Natural killer cell treated with Interleukin-12 subunit alpha and Interleukin-12 subunit beta and Interleukin-15 and Interleukin-18, amount 100 ng/mL, for 72 hours (primary cell): ENCODE measurements at places on chromosomes 1 and 21. TPM values are rescaled to one million over a fixed set of nuclear protein-coding genes. Genes with fewer than 3 reads are reported as not detected.

DNA sequence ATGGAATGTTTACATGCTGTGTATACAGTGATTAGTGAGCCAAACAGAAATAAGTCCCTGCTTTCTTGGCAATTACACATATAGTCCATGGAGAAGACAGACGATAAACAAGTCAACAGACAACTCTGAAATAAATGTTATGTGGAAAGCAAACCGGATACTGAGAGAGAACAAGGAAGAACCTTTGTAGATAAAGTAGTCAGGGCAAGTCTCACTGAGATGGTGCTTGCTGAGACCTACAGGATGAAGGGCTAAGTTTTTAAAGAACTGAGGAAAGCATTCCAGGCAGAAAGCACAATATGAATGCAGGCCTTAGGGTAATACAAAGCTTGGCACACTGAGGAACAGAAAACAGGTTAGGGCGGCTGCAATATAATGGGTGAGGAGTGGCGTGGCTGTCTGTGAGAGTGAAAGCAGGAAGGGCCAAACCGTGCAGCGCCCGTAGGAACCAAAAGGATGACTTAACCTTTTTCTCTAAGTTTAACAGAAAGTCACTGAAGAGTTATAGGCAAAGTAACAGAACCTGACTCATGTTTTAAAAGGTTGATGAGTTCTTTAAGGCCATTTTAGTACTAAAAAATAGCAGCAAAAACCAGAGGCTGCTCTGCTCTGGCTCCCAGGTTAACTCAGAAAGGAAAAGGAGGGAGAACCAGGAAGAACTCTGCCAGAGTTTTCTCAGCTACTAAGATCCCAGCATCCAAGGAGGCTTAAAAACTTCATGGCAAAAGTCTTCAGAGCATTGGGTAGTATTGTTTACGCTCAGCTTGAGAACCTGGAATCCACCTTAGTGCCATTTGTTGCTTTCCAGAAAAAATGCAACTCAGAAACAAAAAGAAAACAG is 8.7 kb upstream of the TTF2 start:
- DNase-seq, result no peak

The KLF17 gene
- total RNA-seq, result not detected

The PRELP gene
- not detected for total RNA-seq

The EPHA2 gene
- not detected for total RNA-seq

DNA sequence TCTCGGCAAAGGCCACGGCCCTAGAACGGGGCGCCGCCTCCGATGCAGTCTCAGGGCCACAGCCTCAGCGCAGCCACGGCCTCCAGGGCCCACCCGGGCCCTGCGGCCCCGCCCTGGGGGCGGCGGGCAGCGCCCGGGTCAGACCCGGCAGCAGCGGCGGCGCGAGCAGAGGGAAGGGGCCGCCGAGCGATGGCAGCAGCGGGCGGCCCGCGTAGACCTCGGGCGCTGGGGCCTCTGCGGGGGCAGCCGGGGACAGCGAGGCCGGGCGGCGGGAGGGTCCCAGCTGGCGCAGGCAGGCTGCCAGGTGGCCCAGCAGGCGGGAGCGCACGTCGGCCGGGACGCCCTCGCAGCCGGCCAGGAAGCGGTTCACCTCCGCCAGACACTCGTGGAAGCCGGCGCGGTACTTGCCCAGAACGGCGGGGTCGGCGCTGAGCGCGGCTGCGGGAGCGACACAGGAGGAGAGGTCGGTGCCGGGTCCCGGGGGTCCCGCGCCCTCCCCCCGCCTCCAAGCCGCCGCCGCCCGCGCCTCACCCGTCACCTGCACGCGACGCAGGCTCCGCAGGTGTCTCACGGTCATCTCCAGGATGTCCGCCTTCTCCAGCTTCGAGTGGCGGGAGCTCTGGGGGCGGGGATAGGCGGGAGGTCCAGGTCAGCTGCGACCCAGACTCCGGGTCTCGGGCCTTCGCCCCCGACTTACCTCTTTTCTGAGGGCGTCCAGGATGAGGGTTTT is 737 bp downstream of the HES4 start:
- DNase-seq, result peak; percentile 60

GRCh38 chr1:50418600-50419109 is 4.6 kb downstream of the DMRTA2 start:
- DNase-seq, result no peak

GRCh38 chr1:65231718-65232330 is 77.5 kb upstream of the DNAJC6 start:
- DNase-seq, result no peak

GRCh38 chr1:78918157-78918556 is 88.4 kb downstream of the ADGRL4 start:
- DNase-seq, result no peak

- no peak for DNase-seq
These were observed 89.3 kb downstream of the ITPKB start for GRCh38 chr1:226649780-226650179.

GRCh38 chr1:185050823-185051451 is 5.6 kb downstream of the RNF2 start:
- DNase-seq, result no peak

DNA sequence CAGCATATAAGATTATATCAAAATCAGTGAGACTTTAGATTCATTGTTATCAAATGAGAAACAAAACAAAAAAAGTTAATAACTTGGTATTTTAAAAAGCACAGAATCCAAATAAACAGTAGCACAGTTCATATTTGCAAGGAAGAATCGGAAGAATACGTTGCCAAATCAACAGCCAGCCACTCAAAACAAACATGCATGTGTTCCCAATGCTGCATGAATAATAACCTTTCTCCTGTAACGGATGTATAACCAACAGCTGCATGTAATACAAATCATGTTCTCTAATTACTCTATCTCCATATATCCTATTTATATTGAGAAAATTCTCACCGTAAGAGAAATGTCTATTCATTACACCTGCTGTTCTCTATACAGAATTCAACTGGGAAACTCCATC is 98.9 kb upstream of the FOXD3 start:
- no peak for DNase-seq

- DNase-seq, result no peak
These were observed 5.4 kb upstream of the ZNF281 start for GRCh38 chr1:200415227-200415626.

The HCN3 gene
- 2.0 TPM for total RNA-seq

The MGST3 gene
- 19.5 TPM for total RNA-seq

The SLC22A15 gene
- total RNA-seq, result 5.0 TPM

DNA sequence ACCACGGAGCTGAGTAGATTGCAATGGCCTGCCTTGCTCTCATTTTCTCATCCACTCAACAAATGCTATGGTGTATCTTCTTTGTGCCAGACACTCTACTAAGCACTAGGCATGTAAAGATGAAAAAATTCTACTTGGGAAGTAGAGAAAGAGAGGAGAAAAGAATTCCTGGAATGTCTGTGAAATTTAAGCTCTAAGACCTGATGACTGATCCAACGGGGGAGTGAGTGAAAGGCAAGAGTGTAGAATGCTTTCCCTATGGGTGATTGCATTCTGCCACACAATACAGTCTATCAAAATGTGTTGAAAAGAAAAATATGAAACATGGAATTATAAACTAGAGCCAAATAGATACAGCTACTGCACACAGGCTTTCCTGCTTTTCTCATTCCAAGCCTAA is 82.3 kb downstream of the CYYR1 start:
- DNase-seq, result no peak

GRCh38 chr1:117116784-117117130 is 4.8 kb downstream of the TRIM45 start:
- no peak for DNase-seq

- no peak for DNase-seq
These were observed 148.9 kb upstream of the IGSF21 start for GRCh38 chr1:17958704-17959103.
